Spinal cord (tissue), 10 donors: ENCODE measurements at places on chromosomes 6 and 20. TPM values are rescaled to one million over a fixed set of nuclear protein-coding genes. Genes with fewer than 3 reads are reported as not detected.

DNA sequence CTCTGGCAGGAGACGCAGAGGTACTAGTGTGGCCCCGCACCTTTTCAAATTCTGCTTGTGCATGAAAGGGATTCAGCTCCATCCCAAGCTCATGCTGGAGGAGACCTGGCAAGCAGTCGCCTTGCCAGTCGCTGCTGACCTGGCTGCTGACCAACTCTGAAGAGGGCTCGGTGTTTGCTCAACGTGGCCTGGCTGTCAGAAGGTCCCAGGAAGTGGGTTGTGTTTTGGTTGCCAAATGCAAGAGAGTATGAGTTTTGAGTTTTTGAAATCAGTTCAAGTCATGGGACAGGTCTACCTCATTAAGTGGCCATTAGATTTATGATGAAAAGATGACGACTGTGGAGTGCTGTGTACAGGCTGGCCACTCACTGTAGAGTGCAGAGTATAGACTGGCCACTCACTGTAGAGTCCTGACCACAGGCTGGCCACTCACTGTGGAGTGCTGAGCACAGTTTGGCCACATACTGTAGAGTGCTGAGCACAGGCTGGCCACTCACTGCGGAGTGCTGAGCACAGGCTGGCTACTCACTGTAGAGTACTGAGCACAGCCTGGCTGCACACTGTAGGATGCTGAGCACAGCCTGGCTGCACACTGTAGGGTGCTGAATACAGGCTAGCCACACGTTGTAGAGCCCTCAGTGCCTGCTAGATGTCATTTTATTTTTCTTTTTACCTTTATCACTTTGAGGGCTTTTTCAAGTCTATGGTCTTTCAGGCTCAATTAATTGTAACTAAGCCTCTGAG, 193.9 kb downstream of the ZNF217 start:
- no peak for DNase-seq

The RSPH9 gene
- total RNA-seq: 1.6 TPM

- no peak for DNase-seq
Measured at GRCh38 chr6:155324993-155325392, 10.7 kb upstream of the TFB1M start.

The FAM83C gene
- total RNA-seq: not detected

GRCh38 chr6:159984268-159984786, 15.4 kb downstream of the IGF2R start:
- DNase-seq: no peak

The PXDC1 gene
- total RNA-seq: 14.4 TPM

DNA sequence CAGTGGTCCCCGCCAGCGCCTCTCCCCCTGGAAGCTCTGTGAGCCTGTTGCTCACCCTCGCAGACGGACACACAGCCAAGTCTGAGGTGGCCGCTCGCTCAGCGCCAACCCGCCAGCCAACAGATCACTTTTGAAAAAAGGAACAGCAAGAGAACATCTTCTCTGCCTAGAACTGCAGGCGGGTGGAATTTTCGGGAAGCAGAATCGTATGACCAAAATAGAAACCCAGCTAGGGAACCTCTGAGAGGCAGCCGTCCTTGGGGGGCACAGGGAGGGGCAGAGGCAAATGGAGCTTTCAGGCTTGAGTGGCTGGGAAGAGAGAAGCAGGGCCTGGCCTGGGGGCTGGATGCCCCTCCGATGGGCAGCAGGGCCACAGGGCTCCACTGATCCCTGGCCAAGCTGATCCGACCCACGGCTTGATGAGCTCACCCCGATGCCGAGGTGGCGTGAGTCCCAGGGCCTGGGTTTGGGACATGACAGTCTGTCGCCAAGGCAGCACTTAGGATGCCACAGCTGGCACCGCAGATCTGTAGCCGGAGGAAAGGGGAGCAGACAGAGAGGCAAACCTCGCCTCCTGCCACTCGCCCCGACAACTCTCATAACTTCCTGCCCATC, 9.8 kb downstream of the NFATC2 start:
- DNase-seq: no peak

DNA sequence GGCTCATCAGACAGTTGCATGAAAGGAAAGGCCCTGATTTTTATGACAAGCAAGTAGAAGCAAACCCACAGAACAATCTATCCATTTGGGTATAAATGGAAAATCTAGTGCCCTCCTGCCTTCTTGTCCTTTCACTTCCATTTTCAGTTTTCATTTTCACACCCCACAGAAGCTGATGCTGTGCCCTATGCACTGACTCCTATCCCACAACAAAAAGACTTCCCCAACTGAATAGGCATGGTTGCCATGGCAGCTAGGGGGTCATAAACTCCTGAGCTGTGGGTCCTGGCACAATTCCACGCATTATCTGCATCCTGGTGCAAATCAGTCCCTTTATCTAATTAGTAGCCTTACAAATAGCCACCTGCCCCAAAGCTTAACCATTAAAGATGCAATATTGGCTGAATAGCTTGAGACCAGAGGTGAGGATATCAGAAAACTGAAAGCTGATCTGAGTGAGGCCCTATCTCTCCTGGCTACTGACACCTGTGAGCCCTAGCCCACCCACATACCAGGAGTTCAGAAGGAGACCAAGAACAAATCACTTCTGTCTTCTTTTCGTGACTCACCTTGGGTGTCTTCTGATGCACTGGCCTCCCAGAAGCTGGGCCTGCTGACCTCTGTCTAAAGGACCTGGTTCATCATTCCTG, 34.9 kb upstream of the HEY2 start:
- DNase-seq: peak; percentile 66

DNA sequence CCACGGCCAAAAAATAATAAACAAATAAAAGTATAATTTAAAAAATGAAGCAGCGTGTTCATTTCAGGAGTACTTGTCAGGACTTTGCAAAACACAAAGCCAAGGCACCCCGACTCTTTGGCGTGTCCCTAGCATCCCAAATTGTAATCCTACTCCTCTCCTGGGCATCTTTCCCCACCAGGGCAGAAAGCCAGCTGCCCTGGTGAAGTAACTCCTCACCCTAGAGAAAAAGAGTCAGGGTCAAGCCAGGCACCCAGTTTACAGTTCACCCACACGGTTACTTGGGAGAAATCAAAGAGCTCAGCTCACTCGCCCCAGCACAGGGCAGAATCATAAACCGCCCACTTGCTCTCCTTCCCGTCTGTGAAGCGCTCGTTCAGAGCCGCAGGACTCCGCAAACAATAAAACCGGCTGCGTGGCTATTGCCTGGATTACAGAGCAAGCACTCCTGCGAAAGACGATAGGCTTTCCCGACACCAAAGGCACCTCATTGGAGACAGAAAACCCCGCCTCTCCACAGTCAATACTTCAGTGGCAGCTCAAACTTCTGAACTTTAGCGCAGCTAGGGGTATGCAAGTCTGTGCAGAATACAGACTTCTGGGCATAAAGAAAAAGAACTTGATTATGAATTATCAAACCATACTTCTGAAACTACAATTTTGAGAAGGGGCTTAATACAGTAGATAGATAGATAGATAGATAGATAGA, 73.0 kb upstream of the NHSL1 start:
- peak; percentile 95 for DNase-seq

DNA sequence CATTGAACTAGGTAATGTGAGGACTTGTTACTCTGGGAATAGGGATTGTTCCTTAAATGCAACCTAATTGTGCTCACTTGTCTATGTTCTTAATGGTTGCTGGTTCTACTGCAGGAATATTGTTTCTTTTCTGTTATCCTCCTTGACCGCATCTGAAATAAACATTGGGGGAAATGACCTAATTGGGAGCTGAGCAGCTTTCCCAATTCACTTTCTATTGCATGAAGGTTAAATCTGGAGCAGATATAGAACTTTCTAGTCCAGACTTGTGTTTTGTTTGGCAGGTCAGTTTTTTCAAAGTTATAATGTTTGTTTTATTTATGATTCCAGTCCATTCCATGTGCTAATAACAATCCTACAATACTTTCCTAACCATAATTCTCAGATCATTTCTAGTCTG, 981.0 kb upstream of the CITED2 start:
- no peak for DNase-seq

DNA sequence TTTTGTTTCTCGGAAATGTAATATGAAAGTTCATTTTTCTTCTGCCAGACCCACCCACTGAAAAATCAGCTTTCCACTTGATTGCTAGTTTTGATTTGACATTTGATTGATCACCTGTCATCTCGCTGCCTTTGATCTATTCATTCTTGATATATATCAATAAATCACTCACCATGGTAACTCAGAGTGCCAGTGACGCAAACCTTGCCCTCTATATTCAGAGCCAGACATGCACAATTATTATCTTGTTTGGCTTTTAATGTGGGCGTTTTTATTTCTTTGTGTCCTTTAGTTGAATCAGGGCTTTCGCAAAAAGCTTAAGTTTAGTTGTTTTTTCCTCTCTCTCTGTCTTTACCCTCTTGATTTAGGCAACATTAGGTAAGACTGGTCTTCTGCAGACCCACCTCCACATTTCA, 2.0 kb downstream of the TSHZ2 start:
- no peak for DNase-seq

DNA sequence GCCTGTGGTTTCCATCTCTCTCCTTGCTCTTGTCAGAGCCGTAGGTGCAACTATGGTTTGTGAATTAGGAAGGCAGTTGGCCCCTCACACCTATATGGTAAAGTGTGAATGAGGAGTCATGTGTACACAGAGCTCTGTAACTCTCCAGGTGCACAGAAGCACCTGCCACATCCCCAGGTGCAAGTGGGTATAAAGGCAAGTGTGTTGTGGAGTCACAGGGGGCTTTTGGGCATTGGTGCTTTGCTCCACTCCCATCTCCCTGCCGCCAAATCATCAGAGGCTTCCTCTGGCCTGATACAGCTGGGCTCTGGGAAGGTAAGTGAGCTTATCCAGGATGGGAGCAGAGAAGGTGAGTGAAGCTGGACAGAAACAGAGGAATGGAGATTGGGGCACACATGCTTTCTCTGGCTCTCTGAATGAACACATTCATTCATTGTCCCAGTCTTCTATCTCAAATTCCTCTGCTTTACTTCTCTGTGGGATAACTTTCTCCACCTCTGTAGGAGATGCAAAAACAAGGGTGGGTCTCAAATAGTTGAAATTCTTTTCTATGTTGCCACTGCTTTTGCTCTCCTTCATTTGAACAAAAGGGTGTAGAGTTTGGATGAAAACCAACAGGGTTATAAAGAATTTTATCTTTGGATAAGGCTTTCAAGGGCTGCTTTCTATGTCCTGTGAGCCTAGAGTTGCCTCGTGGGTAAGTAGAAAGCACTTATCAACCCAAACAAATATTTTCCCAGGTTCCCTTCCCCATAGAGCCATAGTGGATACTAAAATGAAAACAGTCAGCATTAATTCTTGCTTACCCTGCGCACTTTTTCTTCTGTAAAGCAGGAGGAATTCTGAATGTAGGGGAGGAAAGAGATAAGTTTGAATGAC, 45.0 kb upstream of the RIPOR2 start:
- no peak for DNase-seq

DNA sequence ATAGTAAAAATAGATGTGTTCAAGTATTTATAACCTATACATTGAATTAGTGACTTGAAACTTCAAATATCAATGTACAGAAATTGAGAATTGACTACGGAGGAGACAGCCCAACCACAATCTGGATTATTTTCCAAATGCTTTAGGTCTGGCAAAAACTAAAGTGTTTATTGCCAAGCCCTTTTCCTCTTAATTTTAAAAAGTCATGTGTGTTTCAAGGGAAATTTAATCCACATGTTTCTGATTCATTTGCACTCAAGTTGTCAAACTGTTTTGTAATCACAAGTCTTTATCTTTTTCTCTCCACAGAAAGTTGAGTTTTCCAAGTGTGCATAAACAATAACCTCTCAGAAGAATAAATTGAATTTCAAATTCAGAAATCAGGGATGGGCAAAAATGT, 350.8 kb upstream of the RSPO3 start:
- no peak for DNase-seq

The KIAA0408 gene
- 17.6 TPM for total RNA-seq

DNA sequence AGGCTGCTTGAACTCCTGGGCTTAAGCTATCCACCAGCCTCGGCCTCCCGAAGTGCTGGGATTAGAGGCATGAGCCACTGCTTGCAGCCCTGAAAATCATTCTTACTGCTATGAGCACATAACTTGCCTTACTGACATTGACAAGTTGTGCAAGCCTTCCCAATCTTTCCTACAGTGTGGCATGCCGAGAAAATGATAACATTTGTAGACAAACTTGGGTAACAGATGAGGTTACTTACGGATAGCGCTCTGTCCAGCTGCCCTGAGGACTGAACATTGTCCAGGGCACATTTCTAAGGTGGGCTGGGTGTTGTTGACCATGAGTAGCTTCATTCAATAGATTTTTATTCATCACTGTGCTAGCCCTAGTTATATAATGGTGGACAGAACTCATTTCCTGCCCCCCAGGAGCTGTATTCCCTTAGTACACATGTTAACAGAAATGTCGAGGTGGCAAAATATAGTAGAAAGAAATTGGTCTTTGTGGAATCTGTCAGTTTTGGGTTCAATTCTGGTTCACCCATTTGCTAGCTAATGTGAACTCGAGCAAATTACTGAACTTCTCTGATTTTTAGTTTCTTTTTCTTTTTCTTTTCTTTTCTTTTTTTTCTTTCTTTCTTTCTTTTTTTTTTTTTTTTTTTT, 118.4 kb upstream of the AKIRIN2 start:
- no peak for DNase-seq

DNA sequence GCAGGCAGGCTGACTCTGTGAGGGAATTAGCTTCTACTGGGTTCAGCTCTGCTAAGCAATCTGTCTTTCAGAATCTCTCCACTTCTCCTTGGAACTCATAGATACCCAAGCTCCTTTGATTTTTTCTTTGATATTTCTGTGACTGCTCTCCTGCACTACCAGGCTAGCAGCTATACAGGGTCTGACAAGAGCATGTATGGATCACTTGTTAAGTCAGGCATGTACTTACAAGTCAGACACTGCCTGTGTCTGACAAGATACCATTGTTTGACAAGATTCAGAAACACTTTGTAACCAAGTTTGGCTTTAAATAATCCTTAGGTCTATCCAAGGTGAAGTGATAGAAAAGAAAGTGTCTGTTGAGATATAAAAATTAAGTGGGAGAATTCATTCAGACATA, 79.5 kb downstream of the SESN1 start:
- no peak for DNase-seq

The NKX2-2 gene
- total RNA-seq: 6.6 TPM
